ENCODE measurements at places on chromosomes 4 and X.

DNA sequence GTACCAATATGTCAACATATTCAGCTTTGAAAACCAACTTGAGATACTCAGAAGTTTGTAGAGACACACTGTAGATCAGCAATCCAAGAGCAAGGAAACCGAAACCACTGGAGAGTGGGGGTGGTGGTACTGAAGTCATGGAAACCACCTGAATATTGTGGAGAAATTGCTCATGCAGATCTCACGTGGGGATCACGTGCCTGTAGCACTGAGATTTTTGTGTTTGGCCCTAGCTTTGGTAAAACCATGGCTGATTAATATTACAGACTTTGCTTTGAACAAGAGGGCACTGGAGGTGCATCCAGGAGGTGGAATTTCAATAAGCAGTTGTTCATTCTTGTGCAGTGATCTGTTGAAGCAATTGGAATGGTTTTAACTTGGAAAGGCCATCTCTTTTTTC is 47.2 kb downstream of the GBA3 start:
- DNase-seq, result no peak

- DNase-seq, result peak; percentile 30
Observed at GRCh38 chrX:3713225-3713936, at the start of gene PRKX. TSS of gene PRKX (minus strand) at chrX:3713649. CDS start at chrX:3713253, 396 bp downstream.

DNA sequence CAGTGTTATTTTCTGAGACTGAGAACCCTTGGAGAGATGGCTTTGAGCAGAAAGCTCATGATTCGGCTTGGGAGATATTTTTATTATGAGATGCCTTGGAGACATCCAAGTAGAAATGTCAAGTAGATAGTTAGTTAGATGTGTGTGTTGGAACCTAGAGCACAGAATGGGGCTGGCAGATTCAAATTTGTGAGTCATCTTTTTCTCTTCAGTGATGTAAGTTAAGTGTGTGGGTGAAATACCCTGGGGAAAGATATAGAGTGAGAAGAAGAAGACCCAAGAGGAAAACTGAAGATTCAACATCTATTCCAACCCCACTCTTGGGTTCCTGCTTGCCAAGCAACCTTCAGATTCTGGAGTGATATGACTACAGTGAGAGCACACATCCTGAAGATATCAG is 580.8 kb upstream of the AMOT start:
- no peak for DNase-seq

GRCh38 chr4:13212936-13213335 is 271.2 kb downstream of the RAB28 start:
- DNase-seq, result no peak

DNA sequence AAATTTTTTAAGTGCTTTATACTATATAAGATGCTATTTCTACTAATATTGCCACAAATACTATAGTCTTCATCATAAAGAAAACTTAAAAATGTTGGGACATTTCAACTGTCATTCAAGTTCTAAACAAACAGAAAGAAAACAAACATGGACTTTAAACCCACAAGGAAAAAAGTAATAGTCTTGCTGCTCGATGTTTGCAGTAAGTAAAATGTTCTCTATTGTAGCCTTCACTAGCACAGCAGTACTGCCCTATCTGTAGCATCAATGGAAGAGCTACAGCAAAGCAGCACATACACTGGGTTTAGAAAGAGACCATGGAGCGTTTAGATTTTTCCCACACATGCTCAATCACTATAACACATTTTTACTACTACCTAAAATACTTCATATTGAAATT is 146.8 kb downstream of the KLHL13 start:
- DNase-seq, result no peak

GRCh38 chr4:110347805-110348204 is 128.2 kb upstream of the ENPEP start:
- DNase-seq, result no peak

DNA sequence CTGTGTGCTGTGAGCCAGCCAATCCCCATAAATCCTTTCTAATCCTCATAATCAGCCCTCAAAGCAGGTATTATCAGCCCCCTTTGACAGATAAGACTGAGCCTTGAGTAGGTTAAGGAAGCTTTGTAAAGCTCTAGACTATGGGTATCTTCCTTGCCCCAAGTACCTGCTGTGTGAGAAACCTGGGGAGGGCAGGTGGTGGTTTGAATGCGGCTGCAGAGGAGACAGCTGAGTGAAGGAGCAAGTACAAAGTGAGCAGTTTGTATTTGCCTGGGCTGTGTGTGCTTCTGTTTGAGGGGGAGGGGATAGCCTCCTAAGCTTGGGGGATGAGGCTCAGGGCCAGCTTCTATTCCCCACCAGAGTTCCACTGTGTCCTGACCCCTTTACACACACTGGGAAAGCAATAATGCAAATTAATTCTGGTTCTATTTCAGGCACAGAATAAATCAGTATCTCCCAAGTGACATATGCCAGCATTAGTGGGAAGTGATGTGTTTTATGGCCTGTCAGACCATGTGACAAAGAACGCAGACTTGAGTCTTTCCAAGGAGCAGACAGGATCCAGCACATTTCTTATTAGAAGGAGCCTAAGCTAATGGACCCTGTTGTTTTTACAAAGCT is 63.5 kb downstream of the EVC start:
- no peak for DNase-seq

- DNase-seq, result no peak
Observed at GRCh38 chr4:184689681-184690080, 40.1 kb downstream of the PRIMPOL start.

- DNase-seq, result no peak
Observed at GRCh38 chrX:23787745-23788118, 4.8 kb downstream of the SAT1 start.

DNA sequence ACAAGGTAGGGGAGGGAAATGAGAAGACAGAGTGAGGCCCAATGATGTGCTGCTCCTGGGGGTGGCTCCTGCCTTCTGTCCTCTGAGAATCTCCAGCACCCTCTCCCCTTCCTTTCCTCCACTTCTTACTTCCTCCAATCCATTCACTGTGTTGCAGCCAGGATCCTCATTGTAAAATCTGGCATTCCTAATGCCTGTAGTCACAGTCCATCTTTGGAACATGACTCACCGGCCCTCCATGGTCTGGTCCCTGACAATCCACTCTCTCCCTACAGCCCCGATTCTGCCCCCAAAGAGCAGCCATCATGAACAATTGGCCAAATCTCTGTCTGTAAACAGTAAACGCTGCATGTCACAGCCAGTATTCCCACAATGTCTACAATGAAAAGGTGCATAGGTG is 72.9 kb downstream of the CLNK start:
- DNase-seq, result no peak

DNA sequence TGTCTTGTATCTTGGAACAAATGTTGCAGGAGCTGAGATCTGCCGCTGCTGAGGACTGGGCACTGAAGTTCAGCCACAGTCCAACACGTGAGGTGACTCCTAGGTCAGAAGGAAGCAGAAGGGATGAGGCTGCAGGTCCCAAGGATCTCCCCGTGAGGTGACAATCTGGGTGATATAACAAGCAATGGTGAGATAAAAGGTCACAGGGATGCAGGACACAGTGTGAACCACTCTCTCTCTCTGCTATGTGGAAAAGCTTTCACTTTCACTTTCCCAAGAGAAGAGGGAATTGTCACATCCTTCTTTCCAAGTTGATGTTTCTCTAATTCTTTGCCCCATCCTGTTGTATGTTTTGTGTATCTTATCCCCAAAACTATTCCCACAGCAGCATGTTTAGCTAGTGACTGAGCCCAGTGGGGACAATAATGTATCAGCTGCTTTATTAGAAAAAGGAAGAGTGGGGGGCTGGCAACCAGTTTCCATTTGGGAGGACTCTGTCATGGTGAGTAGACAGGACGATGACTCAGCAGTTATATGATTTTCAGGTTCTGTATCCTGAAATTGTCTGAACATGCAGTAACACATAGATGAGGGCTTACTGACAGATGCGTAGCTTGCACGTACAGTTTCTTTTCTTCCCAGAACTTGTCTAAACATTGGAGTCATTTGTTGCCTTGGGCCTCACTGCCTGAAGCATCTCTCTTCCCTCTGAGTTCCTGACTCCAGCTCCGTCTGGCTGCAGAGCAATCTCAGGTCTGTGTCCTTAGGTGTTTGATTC is 1415.8 kb upstream of the TENM3 start:
- no peak for DNase-seq

DNA sequence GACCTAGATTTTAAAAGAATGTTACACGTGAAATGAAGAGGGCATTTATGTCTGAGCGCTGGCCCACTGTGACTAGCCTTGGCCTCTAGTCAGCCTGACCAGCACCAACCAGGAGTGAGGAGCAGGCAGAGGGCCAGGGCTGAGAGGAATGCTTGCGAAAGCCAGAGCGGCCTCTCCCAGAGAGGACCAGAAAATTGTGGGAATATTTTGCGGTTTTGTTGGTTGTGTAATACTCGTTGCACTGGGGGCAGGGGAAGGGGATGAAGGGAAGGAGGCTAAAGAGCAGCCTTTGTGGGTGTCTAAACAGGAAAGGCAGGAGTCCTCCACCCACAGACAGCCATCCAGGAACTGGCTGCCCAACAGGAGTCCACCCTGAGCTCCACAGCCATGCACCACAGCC is 3.8 kb downstream of the GABRE start:
- no peak for DNase-seq

GRCh38 chr4:115145393-115146160 is 32.2 kb upstream of the NDST4 start:
- DNase-seq, result no peak

DNA sequence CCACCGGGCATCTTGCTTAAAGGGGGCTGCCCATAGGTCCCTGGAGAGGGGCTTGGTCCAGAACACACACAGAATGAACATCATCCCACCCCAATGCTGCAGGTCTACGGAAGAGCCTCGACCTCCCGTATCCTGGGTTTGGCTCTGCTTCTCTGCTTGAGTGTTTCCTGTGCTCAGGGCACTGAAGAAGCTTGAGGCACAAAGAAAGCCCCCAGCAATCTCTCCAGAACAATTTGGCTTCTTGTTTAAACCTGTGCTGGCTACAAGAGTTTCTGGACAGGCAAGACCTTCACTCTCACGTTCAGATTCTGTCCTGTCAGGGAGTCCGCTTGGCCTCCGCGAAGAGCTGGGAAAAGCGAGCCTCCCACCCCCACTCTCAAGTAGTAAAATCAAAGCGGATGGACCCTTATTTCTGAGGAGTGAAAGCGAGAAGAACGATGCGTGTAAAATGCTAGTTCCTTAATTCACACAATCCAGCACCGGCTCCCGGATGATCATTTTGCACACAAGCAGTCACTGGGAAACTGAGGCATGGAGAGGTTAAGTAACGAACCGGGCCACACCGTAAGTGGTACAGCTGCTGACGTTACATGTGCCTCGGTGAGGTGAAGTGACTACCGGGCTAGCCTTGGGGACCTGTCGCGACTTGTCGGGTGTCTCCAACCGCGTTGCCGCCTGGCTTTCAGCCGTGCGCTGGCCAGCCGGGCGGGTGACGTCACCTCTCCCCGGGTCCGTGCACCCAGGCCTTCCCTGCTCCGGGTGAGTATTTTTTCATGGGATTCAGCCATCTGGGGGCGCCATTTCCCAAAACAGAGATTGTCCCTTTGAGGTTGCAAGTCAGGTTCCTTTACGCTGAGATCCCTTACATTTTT is 3.1 kb upstream of the SFRP2 start:
- no peak for DNase-seq

DNA sequence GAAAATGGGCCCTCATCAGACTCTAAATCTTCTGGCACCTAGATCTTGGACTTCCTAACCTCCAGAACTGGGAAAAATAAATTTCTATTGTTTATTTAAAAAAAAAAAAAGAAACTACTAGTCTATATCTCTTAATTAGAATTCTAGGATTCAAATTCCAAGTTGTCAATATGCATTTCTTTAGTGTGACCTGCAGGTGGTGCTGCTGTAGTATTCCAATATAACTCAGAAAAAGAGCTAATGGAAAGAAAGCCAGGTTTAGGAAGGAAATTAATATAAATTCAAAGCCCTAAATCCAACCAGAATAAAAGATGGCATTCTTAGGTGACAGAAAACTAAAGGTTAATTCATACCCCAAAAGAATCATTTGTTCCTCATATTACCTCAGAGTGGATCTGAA is 80.0 kb upstream of the NALF2 start:
- no peak for DNase-seq

DNA sequence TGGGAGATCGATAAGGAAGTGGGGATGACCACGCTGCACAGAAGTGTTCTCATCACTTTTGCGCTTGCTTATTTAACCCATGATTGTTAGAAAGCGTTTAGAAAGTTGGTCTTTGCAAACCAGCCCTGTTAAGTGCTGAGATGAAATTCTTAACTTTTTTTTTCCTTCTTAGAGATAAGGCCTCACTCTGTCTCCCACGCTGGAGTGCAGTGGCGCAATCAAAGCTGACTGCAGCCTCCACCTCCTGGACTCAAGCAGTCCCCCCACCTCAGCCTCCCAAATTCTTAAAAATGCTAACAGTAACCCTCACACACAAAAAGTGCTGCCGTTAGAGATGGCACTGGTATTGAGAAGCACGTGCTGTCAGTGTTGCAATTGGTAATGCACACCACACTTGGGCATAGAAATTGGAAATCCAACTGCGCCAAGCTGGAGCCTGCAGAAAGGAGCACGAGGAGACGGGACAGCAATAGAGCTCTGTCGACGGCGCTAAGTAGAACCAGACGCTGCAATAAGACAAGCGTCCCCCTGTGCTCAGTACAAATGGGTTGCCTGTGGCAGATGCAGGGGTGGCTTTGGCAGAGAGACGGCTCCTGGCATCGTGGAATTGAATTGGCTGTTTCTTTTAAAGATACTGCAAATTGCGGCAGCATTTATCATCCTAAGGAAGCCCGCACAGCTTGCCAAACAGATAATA is 113.4 kb downstream of the TBL1X start:
- peak; percentile 13 for DNase-seq

GRCh38 chr4:30836231-30836630 is 116.1 kb downstream of the PCDH7 start:
- no peak for DNase-seq

DNA sequence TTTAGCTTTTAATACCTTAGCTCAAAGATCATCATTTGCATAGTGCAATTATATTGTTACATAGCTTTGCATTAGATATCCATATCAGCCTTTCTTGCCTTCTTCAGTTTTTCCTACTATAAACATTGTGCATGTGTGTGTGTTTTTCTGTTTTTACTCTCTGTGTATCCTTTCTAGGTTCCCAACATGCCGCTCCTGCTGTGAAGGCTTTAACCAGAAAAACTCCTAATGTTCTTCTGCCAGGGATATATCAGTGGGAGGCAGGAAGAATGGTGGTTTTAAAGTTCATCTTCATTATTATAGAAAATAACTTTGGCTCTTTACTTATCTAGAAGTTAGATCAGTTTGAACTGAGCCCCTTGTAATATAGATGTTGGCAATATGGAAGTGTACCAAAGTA is 61.2 kb downstream of the CPE start:
- DNase-seq, result no peak

DNA sequence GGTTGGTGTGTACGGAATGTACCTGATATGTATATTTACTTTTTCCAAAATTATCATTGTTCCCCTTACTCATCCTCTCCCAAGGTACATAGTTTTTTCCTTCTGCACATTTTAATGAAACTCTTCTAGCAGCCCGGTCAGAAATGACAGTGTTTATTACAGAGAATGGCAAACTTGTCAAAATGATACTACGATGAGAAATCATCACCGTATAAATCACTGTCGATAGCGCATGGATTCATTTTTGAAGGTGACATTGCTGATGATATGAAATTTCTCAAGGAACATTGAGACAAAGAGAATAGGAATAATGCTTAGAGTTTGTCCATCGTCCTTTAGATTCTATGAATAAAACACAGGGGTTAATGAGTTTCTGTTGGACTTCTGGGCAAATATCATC is 30.6 kb downstream of the FAM114A1 start:
- DNase-seq, result no peak

- DNase-seq, result no peak
Observed at GRCh38 chr4:8181844-8182243, 17.2 kb upstream of the SH3TC1 start.

All from hypothalamus (tissue), 51 donors.